ENCODE measurements at places on chromosomes 16 and 17. TPM values are rescaled to one million over a fixed set of nuclear protein-coding genes. Genes with fewer than 3 reads are reported as not detected.

The HOXB13 gene
- not detected for polyA plus RNA-seq

DNA sequence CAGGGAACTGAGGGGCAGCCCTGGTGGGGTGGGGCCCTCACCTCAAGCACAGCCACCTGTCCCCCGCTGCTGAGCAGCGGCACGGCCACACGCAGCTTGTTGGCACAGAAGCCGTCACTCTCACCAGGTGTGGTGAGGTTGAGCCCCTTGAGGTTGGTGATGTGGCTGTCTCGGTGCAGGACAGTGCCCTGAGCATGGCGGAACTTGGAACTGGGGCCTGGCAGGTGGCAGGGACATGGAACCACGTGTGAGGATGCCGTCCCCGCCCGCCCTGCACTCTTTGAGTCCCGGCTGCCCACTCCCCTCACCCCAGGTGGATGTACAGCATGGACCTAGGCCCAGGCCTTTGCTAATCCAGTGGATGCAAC is 9.7 kb upstream of the VASN start:
- peak; percentile 28 for DNase-seq

GRCh38 chr16:24918641-24919040 is 72.9 kb downstream of the SLC5A11 start:
- DNase-seq: no peak

GRCh38 chr16:4239020-4239419 is 2.9 kb downstream of the SRL start:
- no peak for DNase-seq

GRCh38 chr17:51630101-51630671 is 369.8 kb downstream of the UTP18 start:
- DNase-seq: no peak

- DNase-seq: no peak
Measured at GRCh38 chr17:65742403-65743307, 181.2 kb upstream of the AXIN2 start.
